ENCODE measurements at places on chromosomes 7 and 10.

DNA sequence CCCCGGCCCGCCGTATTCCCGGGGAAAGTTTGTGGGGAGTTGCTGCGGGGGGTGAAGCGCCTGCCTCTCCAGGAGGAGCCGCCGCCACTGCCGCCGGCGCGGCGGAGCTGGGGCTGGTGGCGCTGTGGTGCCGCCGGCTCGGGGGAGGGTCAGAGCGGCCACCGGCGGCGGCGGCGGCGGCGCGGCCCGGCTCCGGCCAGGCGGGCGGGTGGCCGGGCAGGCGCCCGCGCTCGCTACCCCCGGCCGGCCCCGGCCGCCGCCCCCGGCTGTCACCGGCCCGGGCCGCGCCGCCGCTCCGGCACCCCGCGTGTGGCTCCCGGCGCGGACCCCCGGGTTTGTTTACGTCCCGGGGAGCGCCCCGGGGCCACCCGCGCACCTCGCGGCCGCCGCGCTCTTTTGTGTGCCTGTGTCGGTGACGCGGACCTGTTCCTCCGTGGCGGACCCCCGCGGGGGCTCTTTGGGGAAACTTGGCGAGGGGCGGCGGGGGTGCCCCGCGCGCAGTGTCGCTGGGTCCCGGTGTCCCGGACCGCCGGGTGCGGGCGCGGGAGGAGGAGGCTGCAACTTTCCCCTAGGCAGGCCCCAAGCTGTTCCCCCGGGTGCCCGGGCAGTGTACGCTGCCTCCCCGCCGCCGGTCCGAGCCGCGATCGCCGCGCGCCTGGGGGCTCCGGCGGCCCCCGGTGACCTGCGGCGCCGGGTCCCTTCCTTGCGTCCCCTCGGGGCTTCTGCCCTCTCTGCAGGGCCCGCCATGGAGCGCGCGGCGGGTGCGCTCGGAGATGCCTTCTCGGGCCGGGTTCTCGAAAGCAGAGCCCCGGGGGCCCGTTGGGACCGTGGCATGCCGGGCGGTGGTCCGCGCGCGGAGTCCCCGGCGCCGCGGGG, 593 bp upstream of the CUX1 start:
- DNase-seq = peak; percentile 48

GRCh38 chr10:23193435-23194074, 1.4 kb downstream of the PTF1A start:
- no peak for DNase-seq

DNA sequence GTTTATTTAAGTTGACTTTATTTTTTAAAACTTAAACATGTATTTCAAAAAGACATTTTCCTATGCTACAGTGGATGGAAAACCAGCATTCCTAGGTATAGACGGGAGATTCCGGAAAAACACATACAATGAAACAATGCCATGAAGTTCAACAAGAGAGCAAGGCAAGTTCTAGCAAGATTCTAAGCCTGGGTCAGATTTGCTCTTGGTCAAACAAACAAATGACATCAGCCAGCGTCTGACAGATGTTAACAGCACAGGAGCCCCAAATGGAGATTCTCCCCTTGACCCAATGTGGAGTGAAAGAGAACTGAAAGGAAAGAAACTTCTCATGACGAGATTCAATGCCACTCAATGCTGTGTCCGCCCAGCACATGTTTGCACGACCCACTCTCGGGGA, 149.9 kb downstream of the NEURL1 start:
- DNase-seq = no peak

GRCh38 chr7:155602156-155602555, 42.3 kb upstream of the RBM33 start:
- DNase-seq = no peak

GRCh38 chr10:5905854-5906507, 15.9 kb downstream of the FBH1 start:
- DNase-seq = no peak

DNA sequence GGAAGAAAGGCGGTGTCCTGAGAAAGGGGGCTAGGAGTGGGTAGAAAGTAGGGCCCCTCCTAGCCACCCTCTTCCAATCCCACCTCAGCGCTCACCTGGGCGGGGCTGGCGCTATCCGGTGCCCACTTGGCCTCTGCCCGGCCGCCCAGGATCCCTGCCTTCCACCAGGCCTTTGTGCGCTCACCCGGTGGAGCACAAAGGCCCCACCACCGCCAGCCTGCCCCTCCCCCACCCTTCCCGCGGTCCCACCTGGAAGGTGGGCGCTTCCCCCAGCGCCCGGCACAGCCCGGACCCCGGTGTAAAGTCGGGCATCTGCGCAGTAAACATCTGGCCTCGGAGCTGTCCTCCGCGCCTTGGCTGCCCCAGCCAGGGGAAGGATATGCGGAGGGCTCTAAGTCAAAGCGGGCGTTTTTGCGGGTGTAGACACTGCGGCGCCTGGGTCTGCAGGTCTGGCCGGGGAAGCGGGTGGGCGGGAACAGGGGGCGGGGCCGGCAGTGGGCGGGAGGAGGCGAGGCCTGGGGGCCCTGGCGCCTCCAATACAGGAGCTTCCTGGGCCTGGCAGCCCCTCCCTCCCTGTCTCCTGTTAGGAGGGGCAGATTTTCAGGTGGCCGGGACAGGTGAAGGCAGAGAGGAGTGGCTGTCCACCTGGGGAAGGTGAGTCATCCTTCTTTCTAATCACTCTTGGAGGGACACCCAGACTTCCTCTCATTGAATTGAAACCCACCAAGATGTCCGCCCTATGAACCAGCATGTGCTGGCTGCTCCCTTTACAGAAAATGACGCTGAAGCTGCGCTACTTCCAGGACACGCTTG, 49.3 kb downstream of the PNLIPRP2 start:
- DNase-seq = no peak

DNA sequence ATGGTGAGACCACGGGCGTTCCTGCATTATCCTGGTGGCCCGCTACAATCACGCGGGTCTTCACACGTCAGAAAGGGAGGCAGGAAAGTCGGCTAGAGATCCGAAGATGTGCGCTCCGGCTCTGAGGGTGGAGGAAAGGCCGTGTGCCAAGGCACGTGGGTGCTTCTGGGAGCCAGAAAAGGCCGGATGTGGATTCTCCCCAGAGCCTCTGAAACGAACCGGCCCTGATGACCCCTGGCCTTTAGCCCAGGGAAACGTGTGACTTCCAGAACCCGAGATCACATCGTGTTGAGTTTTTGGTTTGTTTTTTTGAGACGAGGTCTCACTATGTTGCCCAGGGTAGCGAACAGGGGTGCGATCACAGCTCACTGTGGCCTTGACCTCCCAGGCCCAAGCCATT, 244.2 kb downstream of the ELFN1 start:
- DNase-seq = no peak

GRCh38 chr10:90968328-90969081, 47.6 kb upstream of the ANKRD1 start:
- DNase-seq = no peak

DNA sequence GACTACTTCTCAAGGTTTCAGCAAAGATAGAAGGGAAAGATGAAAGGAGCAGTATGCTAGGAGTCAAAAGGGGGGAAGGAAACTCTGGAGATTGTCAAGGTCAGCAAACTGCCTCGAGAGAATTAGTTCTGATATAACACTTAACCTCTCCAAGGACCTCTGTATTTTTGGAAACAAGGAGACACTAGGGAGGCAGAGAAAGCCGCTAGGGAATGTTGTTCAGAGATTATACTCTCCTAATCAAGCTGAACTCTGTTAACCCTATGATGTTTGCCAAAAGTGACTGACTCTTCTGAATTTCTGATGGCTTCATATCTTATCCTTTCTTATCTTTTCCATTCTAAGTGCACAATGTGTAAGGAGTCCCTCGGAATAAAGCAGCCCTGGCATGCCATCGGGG, 27.1 kb downstream of the CREM start:
- no peak for DNase-seq

GRCh38 chr10:29643771-29644501, 9.2 kb upstream of the SVIL start:
- DNase-seq = no peak

DNA sequence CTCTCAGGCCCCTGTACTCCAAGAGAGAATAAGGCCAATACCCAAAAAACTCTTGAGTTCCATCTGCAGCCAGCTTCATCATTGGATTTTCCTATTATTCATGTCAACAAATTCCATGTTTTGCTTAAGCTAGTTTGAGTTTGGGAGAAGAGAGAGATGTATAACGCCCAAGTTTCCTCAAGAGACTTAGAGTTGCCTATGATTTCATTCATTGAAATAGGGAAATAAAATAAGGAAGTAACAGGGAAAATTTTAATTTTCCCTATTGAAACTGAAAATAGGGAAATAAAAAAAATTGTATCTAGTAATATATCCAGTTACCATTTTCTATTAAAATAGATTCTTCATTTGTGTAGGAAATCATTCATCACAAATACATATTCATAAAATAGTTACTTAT, 66.5 kb upstream of the SVIL start:
- no peak for DNase-seq

DNA sequence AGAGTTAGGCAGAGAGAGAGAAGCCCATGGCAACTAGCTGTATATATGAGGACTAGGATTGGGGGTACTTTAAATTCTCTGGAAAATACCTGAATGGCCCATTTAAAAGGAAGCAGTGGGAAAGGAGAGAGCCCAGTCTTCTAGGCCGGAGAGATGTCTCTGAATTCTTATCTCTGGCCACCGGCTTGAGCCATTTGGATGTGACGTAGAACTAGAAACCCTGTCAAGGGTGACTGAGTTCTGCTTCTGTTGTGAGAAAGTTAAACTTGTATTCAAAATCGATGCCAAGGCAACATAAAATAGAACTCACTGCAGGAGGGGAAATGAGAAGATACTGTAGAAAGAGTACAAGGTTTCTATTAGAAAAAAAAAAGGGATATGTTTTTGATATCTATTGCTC, 6.3 kb upstream of the GSTK1 start:
- no peak for DNase-seq

DNA sequence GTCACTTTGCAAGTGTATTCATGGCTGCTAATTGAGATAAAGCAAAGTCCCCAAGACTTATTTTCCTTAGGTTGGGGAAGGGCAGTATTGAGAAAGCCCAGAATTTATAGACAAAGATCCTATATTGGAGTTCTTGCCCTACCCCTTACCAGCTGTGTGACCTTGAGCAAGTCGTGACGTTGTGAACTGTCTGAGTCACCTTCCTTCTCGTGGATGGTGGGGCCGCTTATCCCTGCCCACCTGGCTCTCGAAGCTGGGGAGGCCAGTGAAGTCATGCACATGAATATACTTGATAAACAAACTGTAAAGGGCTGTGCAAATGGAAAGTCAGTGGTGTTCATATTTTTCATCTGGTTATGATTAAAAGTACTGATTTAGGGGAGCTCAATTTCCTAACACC, 127.4 kb downstream of the TACC2 start:
- no peak for DNase-seq

DNA sequence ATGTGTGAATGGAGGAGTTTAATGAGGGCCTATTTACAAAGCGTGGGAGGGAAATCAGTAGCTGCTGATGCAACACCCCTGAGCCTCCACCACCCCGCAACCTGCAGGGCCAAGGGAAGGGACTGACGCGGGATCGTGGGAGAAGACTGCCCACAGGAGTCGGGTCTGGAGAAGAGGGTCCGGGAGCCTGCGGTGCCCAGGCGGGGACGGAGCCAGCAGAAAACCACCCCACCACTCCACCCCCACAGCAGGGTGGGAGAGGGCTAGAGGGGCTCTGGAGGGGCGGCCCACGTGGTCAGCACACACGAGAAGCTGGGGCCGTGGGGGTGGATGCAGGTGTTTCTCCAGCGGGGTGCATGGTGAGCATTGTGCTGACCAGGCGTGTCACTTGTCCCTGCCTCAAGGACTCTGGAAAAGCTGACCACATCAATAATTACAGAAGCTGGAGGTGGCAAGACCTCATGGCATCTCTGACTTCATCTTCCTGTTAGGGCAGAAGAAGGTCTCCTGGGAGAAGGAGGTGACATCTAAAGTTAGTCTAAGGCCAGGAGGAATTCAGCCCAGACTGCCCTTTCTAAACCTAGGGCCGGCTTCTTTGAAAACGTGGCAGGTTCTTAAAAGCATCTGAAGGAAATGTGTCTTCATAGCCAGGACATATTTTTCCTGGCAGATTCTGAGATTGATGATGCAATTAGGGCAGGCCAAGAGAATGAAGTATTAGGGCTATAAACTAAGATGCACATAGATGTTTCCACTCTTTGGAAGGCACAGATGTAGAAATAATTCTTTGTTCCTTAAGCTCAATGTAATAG, 150.9 kb downstream of the RGS10 start:
- DNase-seq = no peak

- no peak for DNase-seq
Observed at GRCh38 chr7:153530441-153530840, 521.8 kb upstream of the DPP6 start.

GRCh38 chr10:132974249-132974796, 32.0 kb upstream of the CFAP46 start:
- no peak for DNase-seq

- DNase-seq = no peak
Observed at GRCh38 chr10:121081306-121081705, 230.1 kb downstream of the WDR11 start.

Data from SK-MEL-5 (cell line).